Small intestine (tissue), 16 donors: ENCODE measurements at places on chromosomes 16 and 17.

GRCh38 chr16:29862884-29863668, at the start of gene CDIPT:
CDIPT (minus strand) TSS chr16:29863226; CDS start chr16:29862857, 369 bp downstream.
- H3K27ac ChIP-seq = peak within 1 kb of the TSS; percentile 75
- H3K36me3 ChIP-seq = peaks cover 32% of the 10 kb centered on the region
- no peaks in the 10 kb centered on the region for H3K27me3 ChIP-seq
- peaks cover 4% of the 10 kb centered on the region for H3K4me1 ChIP-seq

DNA sequence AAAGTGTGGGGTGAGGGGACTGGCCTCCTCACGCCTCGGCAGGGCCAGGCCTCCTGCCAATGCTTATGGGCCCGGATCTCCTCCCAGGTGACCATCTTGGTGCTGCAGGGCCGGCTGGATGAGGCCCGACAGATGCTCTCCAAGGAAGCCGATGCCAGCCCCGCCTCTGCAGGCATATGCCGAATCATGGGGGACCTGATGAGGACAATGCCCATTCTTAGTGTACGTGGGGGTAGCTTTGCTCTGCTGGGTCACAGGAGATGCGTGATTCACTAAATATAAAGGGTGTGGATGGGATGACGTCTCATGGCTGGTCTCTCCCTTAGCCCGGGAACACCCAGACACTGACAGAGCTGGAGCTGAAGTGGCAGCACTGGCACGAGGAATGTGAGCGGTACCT, 19.5 kb downstream of the NUP85 start:
- DNase-seq = no peak
- peaks cover 20% of the 10 kb centered on the region for H3K36me3 ChIP-seq
- no peak overlapping the region for H3K27ac ChIP-seq
- no peak overlapping the region for H3K4me3 ChIP-seq

- no peaks in the 10 kb centered on the region for H3K27me3 ChIP-seq
- no peaks in the 10 kb centered on the region for H3K36me3 ChIP-seq
- no peak overlapping the region for H3K4me3 ChIP-seq
Measured at GRCh38 chr17:14746822-14747602, 446.1 kb downstream of the HS3ST3B1 start.

- DNase-seq = no peak
- H3K4me3 ChIP-seq = peak overlapping the region; percentile 99
- H3K27ac ChIP-seq = peak overlapping the region; percentile 92
- no peaks in the 10 kb centered on the region for H3K27me3 ChIP-seq
- peaks cover 5% of the 10 kb centered on the region for H3K4me1 ChIP-seq
Measured at GRCh38 chr17:59620064-59620359, 317 bp downstream of the CLTC start.

- no peak for DNase-seq
- no peaks in the 10 kb centered on the region for H3K27me3 ChIP-seq
- no peaks in the 10 kb centered on the region for H3K36me3 ChIP-seq
- peaks cover 2% of the 10 kb centered on the region for H3K4me1 ChIP-seq
Measured at GRCh38 chr17:81427173-81428120, 32.2 kb downstream of the BAHCC1 start.

DNA sequence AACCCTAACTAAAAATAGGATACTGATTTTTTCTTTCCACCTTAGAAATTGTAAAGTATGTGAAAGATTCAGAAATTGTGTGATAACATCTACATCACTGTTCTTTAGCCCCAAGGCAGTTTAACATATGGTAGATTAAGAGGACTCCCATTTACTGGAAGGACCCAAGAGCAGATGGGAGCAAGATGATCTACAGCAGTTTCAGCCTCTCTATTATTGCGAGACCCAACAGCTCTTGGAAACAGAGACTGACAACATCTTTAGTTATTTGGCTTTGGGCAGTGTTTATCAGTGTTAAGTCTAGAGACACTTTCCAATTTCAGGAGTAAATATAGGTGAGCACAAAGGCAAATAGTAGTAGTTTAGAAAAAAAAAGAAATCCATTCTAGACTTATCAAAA, 124.9 kb upstream of the CORO6 start:
- no peak overlapping the region for H3K27ac ChIP-seq
- H3K4me3 ChIP-seq = no peak overlapping the region
- no peak for DNase-seq
- no peaks in the 10 kb centered on the region for H3K27me3 ChIP-seq
- no peaks in the 10 kb centered on the region for H3K36me3 ChIP-seq
- peaks cover 13% of the 10 kb centered on the region for H3K4me1 ChIP-seq

DNA sequence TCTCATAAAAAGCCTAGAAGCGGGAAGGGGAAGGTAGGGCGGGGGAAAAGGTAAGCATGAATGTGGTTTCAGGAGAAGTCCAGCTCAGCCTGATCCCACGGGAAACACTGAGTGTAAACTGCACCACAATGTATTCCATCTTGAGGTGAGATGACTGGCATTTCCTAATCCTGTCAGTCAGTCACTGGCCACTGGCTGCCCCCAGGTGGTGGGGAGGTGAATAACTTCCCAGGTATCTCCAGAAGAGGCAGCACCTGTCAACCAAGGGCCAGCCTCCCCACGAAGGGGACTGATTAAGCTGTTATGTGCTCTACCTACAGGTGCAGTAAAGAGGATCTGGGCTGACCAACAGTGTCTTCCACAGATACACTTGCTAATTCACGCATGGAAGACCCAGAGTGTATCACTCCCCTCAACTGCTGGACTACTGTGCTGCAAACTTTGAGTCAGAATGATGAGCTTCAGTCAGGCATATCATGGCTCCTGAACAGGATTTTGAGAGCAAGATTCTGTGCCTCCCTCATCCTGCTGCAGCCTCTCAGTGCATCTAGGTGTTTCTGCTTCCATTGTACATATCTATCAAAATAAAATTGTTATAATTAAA, 108.5 kb upstream of the CCL2 start:
- H3K27me3 ChIP-seq = no peaks in the 10 kb centered on the region
- no peaks in the 10 kb centered on the region for H3K36me3 ChIP-seq
- DNase-seq = peak; percentile 55
- no peaks in the 10 kb centered on the region for H3K4me1 ChIP-seq
- no peak overlapping the region for H3K27ac ChIP-seq

GRCh38 chr17:47935961-47936360, 5.4 kb upstream of the PNPO start:
- no peak overlapping the region for H3K4me3 ChIP-seq
- no peak overlapping the region for H3K27ac ChIP-seq

DNA sequence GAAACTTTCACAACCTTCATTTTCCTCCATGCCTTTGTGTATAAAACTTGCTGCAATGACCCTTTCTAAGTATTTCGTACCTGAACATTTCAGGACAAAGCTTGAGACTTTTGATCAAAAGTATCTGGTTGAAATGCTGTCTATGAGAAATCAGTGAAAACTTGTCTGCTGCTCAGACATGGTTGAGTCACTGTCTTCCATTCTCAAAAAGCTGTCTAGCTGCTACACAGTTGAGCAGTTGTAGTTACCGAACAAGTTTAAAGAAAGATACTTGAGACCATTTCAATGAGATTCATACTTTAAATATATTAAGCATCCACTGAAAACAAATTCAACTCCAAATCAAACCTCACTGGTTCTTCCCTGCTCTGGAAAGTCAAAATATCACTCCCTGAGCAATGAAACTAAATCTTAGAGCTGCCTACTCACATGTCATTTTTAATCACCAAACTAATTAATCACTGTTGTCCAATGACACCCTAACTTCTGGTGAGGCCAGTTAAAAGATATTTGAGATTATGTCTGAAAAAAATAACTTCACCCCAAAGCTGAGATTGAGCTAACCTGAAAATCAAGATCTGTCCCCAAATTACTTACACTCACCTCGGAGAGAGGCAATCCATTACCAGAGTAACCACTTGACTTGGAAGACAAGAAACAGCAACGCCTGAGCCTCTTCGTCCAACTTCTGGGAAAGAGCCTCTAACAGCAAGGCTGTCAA, 488 bp downstream of the TMEM100 start:
- peak overlapping the region; percentile 57 for H3K27ac ChIP-seq
- no peak overlapping the region for H3K4me3 ChIP-seq
- H3K4me1 ChIP-seq = no peaks in the 10 kb centered on the region

- peaks cover 72% of the 10 kb centered on the region for H3K36me3 ChIP-seq
- peaks cover 22% of the 10 kb centered on the region for H3K27me3 ChIP-seq
- H3K4me3 ChIP-seq = no peak overlapping the region
- DNase-seq = no peak
- no peaks in the 10 kb centered on the region for H3K4me1 ChIP-seq
- H3K27ac ChIP-seq = no peak overlapping the region
Measured at GRCh38 chr16:69111876-69112230, 6.4 kb downstream of the HAS3 start.

GRCh38 chr16:51201604-51202003, 50.5 kb upstream of the SALL1 start:
- no peak overlapping the region for H3K4me3 ChIP-seq
- no peak overlapping the region for H3K27ac ChIP-seq
- no peaks in the 10 kb centered on the region for H3K27me3 ChIP-seq
- DNase-seq = no peak
- no peaks in the 10 kb centered on the region for H3K4me1 ChIP-seq

DNA sequence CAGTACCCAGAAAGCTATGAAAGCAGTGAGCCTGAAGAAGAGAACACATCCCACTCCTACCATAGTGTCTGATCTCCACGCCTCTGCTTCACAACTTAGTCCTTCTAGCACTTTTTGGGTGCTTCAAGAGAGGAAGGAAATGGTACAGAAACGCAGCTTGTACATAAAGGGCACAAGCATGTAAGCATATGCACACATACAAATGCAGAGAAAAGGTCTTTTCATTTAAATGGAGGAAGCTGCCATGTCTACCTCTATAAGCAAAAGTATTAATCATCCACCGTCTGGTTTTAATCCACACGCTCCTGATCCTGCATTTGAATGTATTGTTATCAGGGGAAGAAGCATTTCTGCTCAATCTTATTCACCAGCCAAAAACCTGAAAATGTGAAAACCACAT, 100.7 kb downstream of the HIC1 start:
- no peak overlapping the region for H3K27ac ChIP-seq
- H3K27me3 ChIP-seq = no peaks in the 10 kb centered on the region
- H3K36me3 ChIP-seq = peaks cover 39% of the 10 kb centered on the region
- no peaks in the 10 kb centered on the region for H3K4me1 ChIP-seq
- no peak overlapping the region for H3K4me3 ChIP-seq

GRCh38 chr17:40699371-40699770, 4.2 kb downstream of the KRT24 start:
- no peaks in the 10 kb centered on the region for H3K4me1 ChIP-seq
- H3K27me3 ChIP-seq = no peaks in the 10 kb centered on the region
- no peaks in the 10 kb centered on the region for H3K36me3 ChIP-seq
- no peak for DNase-seq
- no peak overlapping the region for H3K27ac ChIP-seq
- H3K4me3 ChIP-seq = no peak overlapping the region

- no peak overlapping the region for H3K4me3 ChIP-seq
- H3K27me3 ChIP-seq = no peaks in the 10 kb centered on the region
- H3K4me1 ChIP-seq = no peaks in the 10 kb centered on the region
- DNase-seq = no peak
- peaks cover 13% of the 10 kb centered on the region for H3K36me3 ChIP-seq
Measured at GRCh38 chr16:56807011-56807675, 57.9 kb upstream of the SLC12A3 start.

DNA sequence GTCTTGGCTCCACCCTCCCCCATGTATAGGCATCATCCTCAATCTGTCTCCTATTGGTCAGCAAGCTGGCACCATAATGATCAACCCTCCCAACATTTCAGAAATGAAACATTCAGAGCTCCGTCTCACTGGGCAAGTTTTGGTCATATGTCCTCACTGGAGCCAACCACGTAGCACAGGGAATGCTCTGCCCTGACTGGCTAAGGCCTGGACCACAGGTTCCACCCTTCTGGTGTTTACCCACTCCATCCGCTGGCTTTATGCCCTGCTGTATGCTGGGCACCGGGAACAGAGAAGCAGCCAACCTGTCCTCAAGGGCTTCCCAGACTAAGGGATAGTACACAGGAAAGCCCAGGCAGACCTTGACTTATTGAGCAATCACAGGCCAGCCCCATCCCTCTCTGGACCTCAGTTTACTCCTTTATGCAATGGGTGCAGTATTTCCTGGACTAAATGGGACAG, 20.5 kb downstream of the MYO15A start:
- peak; percentile 14 for DNase-seq
- H3K27ac ChIP-seq = no peak overlapping the region
- no peak overlapping the region for H3K4me3 ChIP-seq
- no peaks in the 10 kb centered on the region for H3K36me3 ChIP-seq
- H3K4me1 ChIP-seq = no peaks in the 10 kb centered on the region

GRCh38 chr17:81457917-81458555, 54.6 kb downstream of the ACTG1 start:
- H3K27ac ChIP-seq = no peak overlapping the region
- H3K36me3 ChIP-seq = no peaks in the 10 kb centered on the region
- H3K4me1 ChIP-seq = no peaks in the 10 kb centered on the region
- no peaks in the 10 kb centered on the region for H3K27me3 ChIP-seq
- no peak for DNase-seq

DNA sequence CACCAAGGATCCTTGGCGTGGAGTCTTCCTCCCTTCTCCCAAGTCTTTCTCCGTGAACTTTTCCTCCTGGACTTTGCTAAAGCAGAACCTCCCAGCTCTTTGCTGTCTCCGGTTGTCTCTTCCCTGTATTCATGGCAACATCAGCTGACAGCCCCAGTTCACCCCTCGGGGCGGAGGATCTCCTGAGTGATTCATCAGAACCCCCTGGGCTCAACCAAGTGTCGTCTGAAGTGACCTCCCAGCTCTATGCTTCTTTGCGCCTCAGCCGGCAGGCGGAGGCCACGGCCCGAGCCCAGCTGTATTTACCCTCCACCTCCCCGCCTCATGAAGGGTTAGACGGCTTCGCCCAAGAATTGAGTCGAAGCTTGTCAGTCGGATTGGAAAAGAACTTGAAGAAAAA, 943 bp downstream of the CNTROB start:
- peaks cover 6% of the 10 kb centered on the region for H3K36me3 ChIP-seq
- no peaks in the 10 kb centered on the region for H3K4me1 ChIP-seq
- peak; percentile 69 for DNase-seq
- peak overlapping the region; percentile 61 for H3K4me3 ChIP-seq
- H3K27ac ChIP-seq = no peak overlapping the region

GRCh38 chr17:76670020-76670717, 26.6 kb upstream of the ST6GALNAC1 start:
- no peak overlapping the region for H3K4me3 ChIP-seq
- H3K4me1 ChIP-seq = no peaks in the 10 kb centered on the region
- peak; percentile 77 for DNase-seq
- no peaks in the 10 kb centered on the region for H3K27me3 ChIP-seq

DNA sequence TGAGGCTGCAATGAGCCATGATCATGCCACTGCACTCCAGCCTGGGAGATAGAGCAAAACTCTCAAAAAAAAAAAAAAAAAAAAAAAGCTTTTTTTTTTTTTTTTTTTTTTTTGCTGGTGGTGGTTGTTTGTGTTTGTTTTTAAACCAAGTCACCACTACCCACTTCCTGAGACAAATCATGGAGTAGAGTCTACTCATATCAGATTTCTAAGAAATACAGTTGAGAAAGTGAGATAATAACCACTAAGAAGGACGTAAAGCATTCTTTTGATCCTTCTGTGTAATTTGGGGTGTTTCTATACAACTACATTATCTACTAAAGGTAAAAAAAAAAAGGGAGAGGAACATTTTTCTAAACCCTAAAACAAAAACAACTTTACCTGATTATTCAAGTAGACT, 38.0 kb downstream of the AXIN2 start:
- H3K36me3 ChIP-seq = no peaks in the 10 kb centered on the region
- H3K27ac ChIP-seq = no peak overlapping the region
- DNase-seq = no peak
- H3K27me3 ChIP-seq = no peaks in the 10 kb centered on the region

- H3K4me3 ChIP-seq = no peak overlapping the region
- no peaks in the 10 kb centered on the region for H3K36me3 ChIP-seq
- no peaks in the 10 kb centered on the region for H3K4me1 ChIP-seq
- no peak overlapping the region for H3K27ac ChIP-seq
- no peak for DNase-seq
- H3K27me3 ChIP-seq = no peaks in the 10 kb centered on the region
Measured at GRCh38 chr16:49581630-49582298, 208.2 kb downstream of the C16orf78 start.

- H3K36me3 ChIP-seq = peaks cover 33% of the 10 kb centered on the region
- peak; percentile 28 for DNase-seq
- H3K4me3 ChIP-seq = no peak overlapping the region
Measured at GRCh38 chr16:69830534-69831211, 68.5 kb downstream of the WWP2 start.
